ENCODE measurements at places on chromosomes 3 and 15.

GRCh38 chr15:70532531-70533186 lies 230.7 kb downstream of the UACA start:
- DNase-seq = no peak

- no peak for DNase-seq
Measured at GRCh38 chr3:53748512-53749271, 97.5 kb downstream of the CHDH start.

GRCh38 chr3:187183210-187183862 lies 13.9 kb upstream of the RTP1 start:
- DNase-seq = no peak

- no peak for DNase-seq
Measured at GRCh38 chr3:19074257-19074900, 73.9 kb upstream of the KCNH8 start.

DNA sequence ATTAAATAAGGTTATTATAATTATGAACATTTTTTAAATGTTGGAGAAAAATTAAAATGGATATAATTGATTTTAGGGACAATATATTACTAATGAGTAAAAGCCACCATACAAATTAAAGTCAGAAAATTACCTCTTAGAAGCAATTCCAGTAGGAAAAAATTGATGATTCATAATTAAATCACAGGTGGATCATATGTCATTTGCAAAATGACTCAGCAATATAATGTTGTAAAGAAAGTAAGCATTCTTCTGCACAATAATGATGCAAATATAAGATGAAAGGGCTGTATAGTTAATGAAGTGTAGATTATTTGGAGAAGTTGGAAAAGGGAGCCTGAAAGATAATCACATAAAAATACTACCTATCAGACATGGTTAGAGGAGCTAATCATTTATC lies 25.8 kb downstream of the ZPLD1 start:
- peak; percentile 72 for DNase-seq

DNA sequence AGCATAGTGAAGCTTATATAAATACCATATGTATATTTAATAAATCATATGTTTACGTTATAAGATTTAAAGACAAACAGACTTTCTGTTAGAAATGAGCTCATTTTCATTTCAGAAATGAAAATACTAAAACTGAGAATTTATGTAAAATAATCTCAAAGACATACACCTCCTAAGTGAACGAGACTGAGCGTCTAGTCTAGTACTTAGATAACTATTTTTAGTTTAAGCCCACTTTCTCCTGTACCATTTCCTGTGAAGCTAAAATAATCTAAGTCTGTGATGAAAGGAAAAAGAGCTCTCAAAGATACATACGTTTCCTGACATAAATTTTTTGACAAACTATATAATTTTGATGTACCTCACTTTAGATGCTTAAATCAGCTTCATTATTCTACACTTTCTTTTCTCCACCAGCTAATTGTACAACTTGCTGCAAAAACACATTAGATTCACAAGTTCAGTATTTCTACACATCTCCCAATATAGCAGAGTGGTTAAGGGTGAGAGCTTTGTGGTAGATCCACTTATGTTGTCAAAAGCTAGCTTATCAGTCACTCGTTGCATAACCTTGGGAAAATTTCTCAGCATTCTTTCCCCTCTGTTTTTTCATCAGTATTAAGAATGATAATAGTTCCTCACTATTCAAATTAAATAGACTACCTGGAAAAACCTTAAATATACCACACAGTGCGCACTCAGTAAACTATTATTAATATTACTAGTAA lies 703.0 kb downstream of the PLOD2 start:
- no peak for DNase-seq

- DNase-seq = no peak
Measured at GRCh38 chr3:194514626-194515025, 27.8 kb upstream of the ATP13A3 start.

- no peak for DNase-seq
Measured at GRCh38 chr3:44516230-44516629, 38.8 kb upstream of the ZNF445 start.

DNA sequence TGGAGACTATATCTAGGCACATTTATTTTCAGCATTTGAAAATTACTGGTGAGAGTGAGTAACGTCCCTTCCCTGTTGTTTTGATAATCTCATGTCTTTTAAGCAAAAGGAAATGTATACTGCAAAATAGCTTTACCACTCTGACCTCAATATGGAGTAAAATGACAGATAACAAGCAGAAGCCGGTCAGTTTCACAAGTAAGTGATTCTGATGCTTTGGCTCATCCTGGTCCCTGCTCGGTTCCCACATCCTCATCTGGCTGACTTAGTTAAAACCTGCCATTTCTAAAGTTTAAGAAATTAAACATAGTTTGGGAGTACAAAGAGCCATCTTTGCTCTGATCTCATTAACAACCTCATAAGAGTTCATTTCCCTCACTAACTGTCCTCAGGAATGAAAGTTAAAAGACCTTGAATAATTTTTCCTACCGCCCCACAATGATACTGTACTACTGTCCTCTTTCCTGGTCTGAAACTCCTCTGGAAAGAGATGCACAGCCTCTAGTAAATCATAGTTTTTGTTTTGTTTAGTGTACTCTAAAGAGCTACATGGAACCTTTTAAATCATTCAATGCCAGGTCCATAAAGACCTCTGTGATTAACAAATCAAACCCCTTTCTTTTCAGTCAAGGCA lies 72.3 kb upstream of the ICE2 start:
- no peak for DNase-seq

- no peak for DNase-seq
Measured at GRCh38 chr15:70061696-70062270, 35.9 kb downstream of the TLE3 start.

- DNase-seq = peak; percentile 68
Measured at GRCh38 chr3:48034000-48034516, 17.8 kb upstream of the MAP4 start.

DNA sequence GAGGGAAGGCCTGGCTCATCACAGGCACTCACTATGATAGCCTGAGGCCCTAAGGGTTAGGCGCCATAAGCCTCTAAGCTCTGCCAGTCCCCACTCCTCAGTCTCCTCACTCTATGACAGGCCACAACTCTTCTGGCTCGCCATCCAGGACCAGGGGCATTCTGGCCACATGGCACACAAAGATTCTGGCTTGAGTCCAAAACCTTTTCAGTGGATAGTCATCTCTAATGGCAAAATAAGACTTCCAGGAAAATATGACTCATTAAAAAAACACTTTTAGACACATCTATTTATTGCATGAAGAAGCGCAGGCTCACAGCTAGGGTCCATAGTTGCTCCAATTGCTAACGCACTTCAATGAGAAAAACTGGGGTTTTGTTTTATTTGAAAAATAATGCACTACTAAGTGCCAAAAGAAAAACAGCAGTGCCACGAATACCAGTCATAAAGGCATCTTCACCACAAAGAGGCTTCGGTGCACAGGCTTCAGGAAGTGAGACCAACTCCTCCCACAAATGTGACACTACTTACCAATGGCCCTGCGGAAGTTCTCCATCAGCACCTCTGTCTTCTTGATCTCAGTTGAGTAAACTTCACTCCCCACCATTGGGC lies 11.1 kb downstream of the RUVBL1 start:
- DNase-seq = peak; percentile 98

GRCh38 chr3:44326019-44326418 lies 12.5 kb upstream of the TCAIM start:
- peak; percentile 31 for DNase-seq

DNA sequence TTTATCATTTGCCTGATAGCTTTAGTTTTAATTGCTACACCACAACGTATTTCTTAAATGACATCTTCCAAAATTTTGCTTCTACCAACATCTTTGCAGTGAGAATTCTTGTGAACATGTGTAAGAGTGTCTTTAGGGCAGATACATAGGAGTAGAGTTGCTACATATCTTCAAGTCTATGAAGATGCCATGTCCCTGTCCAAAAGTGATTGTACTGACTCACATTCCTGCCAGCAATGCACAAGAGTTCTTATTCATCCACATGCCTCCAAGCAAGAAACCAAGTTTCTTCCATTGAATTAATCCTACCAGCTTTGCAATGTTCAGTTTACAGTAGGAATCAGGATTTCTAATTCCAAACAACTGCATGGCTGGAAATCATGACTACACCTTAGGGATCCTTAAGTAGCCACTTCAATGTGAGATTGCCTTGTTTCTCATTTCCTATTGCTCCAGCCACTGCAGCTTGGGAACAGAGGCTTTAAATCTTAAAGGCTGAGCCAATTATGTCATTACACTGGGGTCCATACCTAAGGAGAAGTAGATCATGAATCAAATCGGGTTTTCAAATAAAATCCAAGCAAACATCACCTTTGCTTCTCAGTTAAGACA lies 44.5 kb downstream of the BCL2L10 start:
- peak; percentile 31 for DNase-seq

DNA sequence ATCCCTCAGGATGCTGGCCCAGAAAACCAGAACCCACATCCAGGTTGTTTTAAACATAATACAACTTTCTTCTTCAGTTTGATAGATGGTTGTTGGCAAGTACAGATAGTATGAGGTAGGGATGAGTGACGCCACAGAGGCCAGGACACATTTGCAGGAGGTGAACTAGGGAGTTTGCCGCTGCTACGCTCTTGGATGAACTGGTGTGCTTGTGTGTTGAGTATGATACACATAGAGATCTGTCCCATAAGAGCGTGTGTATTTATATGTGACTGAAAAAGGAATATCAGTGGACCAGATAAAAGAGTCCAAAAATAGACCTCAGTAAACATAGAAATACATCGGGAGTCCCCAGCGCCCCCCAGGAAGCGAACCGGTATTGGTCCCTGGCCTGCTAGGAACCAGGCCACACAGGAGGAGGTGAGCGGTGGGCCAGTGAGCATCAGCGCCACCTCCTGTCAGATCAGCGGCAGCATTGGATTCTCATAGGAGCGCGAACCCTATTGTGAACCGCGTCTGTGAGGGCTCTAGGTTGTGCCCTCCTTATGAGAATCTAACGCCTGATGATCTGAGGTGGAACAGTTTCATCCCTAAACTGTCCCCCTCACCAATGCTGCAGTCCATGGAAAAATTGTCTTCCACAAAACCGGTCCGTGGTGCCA lies 98.1 kb downstream of the LRRK1 start:
- peak; percentile 28 for DNase-seq

DNA sequence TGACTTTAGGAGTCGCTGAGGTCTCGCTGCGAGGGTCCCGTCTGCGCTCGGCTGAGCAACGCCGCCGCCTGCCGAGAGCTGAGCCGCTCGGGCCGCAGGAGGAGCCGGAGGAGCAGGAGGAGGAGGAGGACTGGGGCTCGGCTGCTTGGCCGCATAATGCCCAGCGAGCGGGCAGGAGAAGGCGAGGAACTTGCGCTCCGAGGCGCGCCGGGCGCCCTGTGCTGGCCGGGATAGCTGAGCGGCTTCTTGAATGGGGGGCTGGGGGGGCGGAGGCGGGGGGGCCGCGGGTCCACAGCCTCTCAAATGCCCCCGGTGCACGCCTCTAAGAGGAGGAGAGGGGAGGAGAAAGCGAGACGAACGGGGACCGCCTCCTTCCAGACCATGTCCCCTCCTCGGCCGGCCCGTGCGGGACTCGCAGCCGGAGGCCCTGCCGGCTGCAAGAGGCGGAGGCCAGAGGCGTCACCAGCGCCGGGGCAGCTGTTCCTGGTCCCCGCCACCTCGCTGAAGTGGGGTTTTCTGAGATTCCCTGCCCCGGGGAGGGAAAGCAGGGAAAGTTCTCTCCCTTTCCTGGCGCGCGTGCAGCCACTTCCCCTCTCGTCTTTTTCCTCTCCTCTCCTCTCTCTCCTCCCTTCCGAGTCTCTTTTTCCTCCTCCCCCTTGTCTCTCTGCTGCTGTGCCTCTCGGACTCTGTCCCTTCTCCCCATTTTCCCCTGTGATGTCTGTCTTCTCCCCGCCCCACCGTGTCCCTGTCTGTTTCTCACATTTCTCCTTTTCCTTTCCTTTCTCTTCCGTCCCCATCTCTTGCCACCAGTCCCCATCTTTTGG lies at the start of gene ADAMTS9:
Gene ADAMTS9, minus strand, starts transcription at position 220 of the 824 bp plus-strand sequence. CDS start 343 bp downstream, outside the sequence.
- peak; percentile 23 for DNase-seq
